ENCODE measurements at places on chromosomes 3 and 15.
A peak's percentile ranks its signal among the peaks of the same experiment; 100 is the strongest.

GRCh38 chr3:157001221-157001957 lies 158.6 kb downstream of the CCNL1 start:
- DNase-seq: no peak

DNA sequence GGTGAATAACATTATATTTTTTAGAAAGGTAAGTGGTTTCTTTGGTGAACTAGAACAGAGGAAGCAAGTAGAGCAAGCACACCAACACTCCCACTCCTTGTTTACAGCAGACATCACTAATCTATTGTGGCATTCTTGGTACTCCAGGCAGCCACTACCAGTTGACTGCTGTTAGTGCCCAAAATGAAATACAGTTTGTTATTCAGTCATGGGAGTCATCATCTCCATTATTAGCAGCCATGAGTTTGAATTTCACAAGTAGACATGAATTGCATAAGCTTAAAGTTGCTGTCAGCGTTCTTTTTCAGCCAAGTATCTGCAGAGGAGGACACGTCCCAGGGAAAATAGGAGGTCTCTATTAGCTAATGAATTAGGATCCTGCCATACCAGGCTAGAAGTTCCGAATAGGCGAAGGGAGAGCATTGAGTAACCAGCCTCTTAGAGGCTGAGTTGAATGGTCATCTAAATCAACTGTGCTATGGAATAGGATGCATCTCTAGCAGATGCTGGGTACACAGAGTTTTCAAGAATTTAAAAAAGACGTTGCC lies 252.7 kb upstream of the ICE2 start:
- DNase-seq: no peak

- no peak for DNase-seq
Measured at GRCh38 chr15:71396536-71397125, 281.4 kb downstream of the THSD4 start.

GRCh38 chr15:36964626-36965025 lies 135.7 kb downstream of the MEIS2 start:
- no peak for DNase-seq

DNA sequence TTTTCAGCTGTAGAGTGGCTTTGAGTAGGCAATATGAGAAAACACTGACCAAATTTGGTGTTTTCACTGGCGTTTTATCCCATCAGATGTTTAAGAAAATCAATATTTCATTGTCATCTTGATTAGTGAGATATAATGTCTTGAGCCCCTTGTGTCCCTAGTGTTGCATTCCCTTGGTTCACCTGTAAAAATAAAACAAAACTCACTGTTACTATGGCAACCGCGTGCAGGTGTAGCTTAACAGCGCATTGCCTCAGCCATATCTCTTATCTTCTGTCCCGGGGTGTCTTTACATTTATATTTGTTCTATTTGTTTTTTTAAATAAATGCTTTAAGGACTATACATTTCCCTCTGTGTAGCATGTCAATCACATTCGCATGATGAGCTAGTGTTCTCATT lies 551.6 kb downstream of the ZIC1 start:
- no peak for DNase-seq

DNA sequence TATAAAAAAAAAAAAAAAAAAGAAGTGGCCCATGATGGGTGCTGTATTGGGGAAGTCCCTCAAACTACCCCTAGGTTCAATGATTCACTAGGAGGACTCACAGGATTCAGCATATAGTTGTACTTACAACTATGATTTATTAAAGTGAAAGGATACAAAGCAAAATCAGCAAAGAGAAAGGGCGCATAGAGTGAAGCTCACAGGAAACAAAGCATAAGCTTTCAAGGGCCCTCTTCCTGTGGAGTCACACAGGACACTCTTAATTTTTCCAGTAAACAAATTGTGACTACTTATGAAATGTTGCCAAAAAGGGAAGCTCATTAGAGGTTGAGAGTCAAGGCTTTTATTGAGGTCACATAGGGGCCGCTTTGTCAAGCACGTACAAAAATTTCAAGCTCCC lies 153.7 kb upstream of the GAP43 start:
- no peak for DNase-seq

DNA sequence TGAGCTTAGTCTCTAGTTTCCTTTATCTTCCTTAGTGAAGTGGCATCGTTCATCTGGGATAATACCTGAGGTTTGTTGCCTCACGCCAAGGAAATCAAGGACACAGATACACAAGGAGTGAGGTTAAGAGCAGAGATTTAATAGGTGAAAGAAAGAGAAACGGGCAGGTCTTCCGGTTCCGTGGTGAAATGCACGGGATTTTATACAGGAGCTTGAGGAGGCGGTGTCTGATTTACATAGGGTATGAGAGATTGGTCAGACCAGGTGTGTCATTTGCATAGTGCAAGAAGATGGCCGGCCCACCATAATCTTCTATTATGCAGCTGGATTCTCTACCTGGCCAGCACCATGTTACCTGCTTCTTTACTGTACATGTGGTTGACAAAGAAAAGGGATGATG lies 17.2 kb downstream of the ARRDC4 start:
- no peak for DNase-seq

- DNase-seq: no peak
Measured at GRCh38 chr3:45571216-45571615, 23.3 kb upstream of the LIMD1 start.

DNA sequence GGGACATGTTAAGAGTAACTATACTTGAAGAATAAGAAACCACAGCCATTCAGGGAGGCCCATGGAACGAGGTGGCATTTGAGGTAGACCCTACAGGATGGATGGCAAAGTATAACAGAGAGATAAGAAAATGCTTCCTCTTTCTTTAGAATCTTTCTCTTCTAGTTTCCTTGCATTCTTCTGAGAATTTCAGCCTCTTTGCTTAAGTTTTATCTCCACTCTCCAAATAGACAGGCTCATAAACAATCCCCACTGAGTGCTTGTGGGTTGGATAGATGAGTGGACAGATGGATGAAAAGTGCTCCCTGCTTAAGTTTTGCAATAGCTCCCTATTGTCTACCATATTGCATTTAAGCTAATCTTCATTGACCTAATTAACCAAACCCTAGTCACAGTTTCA lies 103.7 kb downstream of the MEX3B start:
- DNase-seq: no peak

GRCh38 chr3:38616111-38616510 lies 33.4 kb downstream of the SCN5A start:
- no peak for DNase-seq

GRCh38 chr3:78660957-78661356 lies 1106.8 kb downstream of the ROBO1 start:
- no peak for DNase-seq

GRCh38 chr3:102148598-102149337 lies 286.0 kb upstream of the ZPLD1 start:
- no peak for DNase-seq

DNA sequence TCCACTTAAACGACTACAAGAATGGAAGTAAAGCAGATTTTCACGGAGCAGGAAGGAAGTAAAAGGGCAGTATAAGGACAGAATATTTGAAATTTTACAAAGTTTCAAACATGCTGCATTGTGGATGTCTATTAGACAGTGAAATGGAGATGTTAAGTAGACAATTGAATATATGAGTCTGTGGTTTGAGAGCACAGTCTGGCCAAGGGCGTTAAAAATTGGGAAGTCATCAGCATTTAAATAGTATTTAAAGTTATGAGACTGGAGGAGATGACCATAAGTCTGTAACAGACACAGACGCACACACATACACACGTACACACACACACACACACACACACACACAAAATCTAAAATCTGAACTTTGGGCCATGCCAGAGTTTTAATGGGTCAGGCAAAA lies 935.9 kb downstream of the EPHA3 start:
- no peak for DNase-seq

GRCh38 chr3:177551431-177551836 lies 354.2 kb upstream of the TBL1XR1 start:
- no peak for DNase-seq

DNA sequence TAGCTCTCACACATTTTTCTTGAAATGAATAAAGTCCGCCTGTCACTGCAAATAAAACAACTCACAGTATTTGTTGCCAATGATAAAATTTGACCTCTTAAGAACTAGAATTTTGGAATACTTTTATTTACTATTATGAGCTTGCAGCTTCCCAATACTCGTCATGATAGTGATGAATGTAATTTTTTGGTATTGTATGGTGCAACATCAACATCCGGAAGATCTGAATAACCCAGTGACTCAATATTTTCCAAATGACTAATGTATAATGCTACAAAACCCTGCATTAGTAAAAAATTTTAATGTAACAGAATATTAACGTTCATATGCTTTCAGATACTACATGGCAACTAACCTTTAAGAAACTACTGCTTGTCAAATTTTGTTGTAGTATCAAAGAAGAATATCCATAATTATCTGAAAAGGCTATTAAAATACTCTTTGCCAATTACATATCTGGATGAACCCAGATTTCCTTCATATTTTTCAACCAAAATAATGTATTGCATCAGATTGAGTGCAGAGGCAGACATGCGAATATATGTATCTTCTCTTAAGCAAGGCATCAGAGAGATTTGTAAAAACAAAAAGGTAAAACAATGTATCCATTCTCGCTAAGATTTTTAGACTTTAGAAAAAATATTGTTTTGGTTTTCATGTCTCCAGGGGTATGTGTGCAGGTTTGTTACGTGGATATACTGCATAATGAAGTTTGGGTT lies 95.3 kb downstream of the IGF2BP2 start:
- no peak for DNase-seq

GRCh38 chr15:31390777-31391486 lies 64.3 kb downstream of the KLF13 start:
- DNase-seq: no peak

DNA sequence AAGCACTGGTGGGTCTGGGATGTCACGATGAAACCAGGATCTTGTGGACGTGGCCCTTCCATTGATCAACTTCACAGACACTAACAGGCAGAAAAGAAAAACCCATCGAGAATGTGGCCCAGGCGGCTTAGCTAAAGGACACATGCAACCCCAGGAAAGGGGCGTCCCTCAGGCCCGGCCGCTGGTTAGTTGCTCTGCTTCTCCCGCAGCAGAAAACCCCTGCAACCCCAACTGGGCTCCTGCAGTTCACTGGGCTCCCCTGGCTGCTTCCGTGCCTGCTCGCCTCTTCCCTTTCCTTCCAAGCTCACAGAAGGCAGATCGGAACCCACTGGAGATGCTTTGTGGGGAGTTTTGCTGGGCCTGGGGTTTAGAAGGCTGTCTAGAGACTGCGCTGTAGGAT lies 1.1 kb downstream of the GASK1A start:
- DNase-seq: no peak

DNA sequence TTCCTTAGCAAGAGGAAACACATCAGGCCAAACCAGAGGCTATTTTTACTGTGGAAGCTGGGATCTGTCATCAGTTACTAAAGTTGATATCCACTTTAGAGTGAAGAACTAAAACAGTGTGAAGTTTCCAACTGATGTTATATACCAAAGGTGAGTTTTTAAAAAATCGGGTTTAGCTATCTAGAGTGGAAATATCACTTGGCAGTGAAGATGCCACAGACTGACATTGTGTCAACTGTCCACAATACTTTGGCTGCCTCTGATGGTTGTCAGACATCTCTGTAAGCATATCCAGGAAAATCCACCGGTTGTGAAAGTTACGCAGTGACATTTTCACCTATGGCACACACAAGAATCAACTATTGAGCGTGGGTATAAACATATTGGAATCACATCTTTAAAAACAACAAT lies 9.2 kb downstream of the ZIC1 start:
- no peak for DNase-seq

DNA sequence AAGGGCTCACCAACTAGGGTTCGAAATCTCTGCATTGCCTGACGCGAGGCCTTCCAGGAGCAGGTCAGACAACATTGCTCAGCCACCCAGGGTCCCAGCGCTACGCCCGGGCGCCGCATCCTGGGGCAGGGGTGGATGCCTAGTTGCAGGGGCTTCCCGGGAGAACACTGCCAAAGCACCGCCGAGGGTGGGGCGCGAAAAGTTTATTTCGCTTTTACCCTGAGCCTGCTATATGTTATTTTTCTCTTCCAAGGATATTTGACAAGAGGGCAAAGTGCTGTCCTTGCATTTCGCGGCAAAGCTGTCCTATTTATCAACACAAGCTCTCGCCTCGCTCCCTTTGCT lies 549 bp upstream of the SOX14 start:
- no peak for DNase-seq

DNA sequence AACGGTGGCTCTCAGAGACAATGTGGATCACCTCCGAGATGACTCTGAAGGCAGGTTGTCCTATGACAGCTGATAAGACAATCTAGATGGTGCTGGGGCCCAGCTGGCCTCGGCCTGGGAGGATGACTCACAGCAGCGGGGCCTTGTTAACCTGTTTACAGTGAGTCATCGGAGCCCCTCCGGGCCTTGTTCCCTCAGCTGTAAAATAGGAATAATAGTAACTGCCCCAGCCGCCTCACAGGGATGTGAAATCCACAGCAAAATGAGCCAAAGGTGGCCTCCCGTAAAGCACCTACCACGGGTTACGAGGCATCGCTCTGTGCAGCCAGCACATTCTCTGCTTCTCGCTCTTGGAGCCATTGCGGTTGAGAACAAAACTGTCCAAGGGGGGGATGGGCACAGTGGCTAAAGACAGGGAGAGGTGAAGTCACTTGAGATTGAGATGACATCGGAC lies 88.6 kb upstream of the RASGRF1 start:
- DNase-seq: peak; percentile 73

- DNase-seq: no peak
Measured at GRCh38 chr3:42289026-42289425, 23.0 kb upstream of the CCK start.

- DNase-seq: peak; percentile 11
Measured at GRCh38 chr3:42830437-42831320, 21.4 kb downstream of the ACKR2 start.

GRCh38 chr15:61794276-61794675 lies 266.0 kb downstream of the VPS13C start:
- no peak for DNase-seq

DNA sequence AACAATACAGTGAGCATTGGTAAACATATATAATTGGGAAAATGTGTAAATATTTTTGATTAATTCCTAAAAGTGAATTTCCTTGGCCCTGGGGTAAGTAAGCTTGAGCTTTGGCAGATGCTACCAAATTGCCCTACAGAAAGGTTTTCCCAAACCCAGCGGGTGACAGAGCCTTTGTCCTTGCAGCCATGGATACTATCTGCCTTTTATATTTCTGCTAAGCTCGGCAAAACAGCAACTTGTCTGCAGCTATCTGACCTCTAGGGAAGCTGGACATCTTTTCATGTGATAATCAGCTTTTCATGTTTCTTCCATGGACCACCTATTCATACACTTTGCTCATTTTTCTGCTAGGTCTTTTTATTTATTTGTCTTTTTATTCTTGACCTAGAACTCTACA lies 64.7 kb upstream of the SEC22A start:
- DNase-seq: no peak

- no peak for DNase-seq
Measured at GRCh38 chr15:34252545-34252944, 27.7 kb downstream of the EMC4 start.

- no peak for DNase-seq
Measured at GRCh38 chr15:68328443-68328842, 50.9 kb downstream of the FEM1B start.

DNA sequence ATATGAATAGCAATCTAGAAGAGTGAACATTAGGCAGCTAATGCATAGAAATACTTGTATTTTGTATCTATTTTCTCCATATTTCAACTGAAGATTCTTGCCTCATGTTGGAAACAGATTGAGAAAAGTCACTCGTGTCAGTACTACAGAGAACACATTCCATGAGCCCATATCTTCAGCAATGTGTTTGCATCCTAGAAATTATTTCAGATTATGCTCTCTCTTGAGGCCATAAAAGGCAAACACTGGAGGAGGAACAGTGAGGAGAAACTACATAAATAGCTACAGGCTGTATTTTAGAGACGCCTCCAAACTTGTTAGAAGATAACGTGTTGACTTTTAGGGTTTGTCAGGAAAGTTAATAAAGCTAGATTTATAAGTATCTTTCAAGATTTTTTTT lies 906.9 kb downstream of the FHIT start:
- DNase-seq: no peak

GRCh38 chr3:87833039-87833377 lies 225.8 kb downstream of the CGGBP1 start:
- no peak for DNase-seq

Data from A549 (cell line).